ENCODE measurements at places on chromosomes 5 and 9.

DNA sequence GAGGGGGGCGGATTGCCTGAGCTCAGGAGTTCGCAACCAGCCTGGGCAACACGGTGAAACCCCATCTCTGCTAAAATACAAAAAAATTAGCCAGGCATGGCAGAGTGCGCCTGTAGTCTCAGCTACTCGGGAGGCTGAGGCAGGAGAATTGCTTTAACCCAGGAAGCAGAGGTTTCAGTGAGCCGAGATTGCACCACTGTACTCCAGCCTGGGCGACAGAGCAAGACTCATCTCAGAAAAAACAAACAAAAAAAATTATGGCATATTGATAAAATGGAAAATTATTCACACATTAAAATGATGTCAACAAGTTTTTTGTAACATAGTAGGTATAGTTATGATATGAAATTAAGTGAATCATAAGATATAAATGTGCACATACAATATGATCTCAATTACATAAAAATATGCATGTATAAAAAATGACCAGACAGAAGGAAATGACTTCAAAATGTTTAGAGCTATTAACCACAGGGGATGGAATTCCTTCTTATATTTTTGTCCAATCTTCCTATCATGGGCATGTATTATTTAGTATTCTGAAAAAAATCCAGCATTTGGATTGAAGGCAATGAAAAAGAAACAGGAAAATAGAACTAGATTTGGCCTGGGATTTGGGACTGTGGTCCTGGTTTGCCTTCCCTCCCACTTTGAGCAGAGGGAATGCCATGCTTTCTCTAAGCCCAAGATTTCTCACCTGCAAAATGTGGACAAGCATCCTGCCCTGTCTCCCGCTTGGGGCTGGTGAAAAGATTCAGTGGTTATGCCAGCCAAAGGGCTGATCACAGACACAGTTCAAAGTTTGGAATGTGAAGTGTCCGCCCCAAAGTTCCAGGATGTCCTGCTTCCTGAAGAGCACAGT, 19.5 kb downstream of the SPAAR start:
- no peak for DNase-seq

GRCh38 chr9:401223-401622, 186.6 kb downstream of the DOCK8 start:
- no peak for DNase-seq

GRCh38 chr9:121690316-121690715, 38.9 kb downstream of the DAB2IP start:
- no peak for DNase-seq

DNA sequence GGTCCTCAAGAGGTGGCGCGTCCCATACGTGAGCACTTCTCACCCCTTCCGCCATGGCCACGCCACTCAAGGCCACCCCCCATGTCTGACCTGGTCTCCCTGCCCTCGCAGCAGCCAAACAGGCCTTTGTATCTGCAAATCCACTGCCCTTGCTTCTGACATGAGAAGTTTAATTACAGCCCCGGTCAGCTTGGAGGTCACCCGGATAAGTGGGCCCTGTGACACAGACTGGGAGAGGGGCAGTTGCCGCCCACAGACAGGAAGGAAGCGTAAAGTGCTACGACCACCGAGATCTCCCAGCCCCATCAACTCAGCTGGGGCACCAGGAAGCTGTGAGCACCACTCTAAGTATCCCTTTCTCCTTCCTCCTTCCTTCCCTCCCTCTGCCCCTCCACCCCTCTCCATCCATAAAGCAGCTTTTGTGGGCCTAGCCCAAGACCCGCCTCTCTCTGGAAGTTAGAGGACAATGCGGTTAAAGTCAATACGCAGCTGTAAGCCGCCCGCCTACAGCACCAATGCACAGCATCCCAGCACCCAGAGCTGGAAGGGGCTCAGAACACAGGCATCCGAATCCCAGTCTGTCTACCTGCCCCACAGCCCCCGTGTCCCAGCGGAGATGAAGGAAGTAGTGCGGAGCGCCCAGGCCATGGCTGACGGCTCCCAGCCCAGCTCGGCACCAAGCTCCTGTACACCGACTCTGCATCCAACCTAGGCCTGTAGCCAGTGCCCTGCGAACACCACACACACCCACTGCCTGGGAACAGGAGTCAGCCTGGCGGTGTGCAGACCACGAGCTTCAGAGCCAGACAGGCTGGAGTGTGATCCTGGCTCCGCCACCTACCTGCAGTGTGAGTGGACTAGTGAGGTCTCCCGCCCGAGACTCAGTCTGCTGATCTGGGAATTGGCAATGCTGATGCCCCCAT, 44.8 kb upstream of the RNF130 start:
- DNase-seq = no peak

GRCh38 chr9:22622815-22623214, 176.2 kb downstream of the DMRTA1 start:
- no peak for DNase-seq

- DNase-seq = no peak
Measured at GRCh38 chr9:114460513-114461199, 44.6 kb downstream of the WHRN start.

DNA sequence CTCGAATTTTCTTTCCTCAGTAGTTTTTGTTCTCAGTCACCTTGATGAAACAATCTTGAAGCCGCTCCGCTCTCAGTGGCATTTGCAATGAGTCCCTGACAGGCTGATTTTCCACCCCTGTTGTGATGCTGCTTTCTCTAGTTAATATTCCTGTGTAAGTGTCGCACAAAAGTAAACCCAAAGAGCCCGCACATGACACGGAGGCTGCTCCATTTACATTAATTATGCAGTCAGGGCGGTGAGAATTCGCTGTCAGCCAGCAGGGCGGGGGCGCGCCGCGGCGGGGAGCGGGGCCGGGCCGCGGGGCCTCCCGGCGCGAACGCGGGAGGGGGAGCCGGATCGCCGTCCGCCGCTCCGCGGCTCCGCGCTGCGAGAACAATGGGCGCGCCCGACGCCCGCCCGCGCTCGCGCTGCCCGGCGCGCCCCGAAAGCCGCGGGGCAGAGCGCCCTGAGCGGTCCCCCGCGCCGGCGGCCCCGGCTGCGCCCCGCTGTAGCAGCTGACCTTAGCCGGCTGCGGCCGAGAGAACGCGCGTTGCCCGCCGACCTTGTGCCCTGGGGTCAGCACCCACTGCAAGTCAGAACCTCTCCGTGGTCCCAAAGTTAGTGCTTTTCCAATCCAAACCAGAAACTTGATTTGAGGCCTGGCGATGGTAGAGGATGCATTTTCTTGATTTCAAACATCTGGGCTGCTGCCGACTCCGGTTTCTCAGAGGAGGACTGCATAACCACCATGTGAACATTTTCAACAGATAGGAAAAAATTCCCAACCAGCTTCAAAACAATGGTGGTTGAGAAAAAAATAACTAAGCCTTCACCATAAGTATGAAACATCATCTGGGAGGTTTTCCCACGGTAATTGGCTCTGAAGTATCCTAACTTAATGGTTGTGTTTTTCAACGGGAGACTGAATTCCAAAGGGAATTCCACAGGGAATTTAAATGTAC, 142.6 kb downstream of the PBX3 start:
- DNase-seq = peak; percentile 30

DNA sequence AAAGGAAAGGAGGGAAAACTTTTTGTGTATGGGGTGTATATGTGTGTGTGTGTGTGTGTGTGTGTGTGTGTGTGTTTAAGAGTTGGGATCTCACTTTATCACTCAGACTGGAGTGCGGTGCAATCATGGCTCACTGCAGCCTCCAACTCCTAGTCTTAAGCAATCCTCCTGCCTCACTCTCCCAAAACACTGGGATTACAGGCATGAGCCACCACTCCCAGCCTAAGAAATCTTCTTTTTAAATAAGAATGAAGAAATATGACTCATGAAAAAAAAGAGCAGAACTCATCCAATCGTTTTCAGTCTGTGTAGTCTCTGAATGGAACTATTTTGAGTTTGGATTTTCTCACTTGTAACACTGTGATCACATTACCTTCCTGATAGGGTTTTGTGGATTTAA, 601.5 kb downstream of the ACTL7B start:
- DNase-seq = no peak

- no peak for DNase-seq
Measured at GRCh38 chr9:99762470-99762869, 59.2 kb upstream of the NR4A3 start.

- DNase-seq = no peak
Measured at GRCh38 chr5:9498541-9499497, 47.1 kb downstream of the SEMA5A start.

GRCh38 chr5:124546643-124547042, 199.8 kb downstream of the ZNF608 start:
- DNase-seq = no peak

GRCh38 chr5:89097103-89097502, 214.1 kb upstream of the MEF2C start:
- no peak for DNase-seq

DNA sequence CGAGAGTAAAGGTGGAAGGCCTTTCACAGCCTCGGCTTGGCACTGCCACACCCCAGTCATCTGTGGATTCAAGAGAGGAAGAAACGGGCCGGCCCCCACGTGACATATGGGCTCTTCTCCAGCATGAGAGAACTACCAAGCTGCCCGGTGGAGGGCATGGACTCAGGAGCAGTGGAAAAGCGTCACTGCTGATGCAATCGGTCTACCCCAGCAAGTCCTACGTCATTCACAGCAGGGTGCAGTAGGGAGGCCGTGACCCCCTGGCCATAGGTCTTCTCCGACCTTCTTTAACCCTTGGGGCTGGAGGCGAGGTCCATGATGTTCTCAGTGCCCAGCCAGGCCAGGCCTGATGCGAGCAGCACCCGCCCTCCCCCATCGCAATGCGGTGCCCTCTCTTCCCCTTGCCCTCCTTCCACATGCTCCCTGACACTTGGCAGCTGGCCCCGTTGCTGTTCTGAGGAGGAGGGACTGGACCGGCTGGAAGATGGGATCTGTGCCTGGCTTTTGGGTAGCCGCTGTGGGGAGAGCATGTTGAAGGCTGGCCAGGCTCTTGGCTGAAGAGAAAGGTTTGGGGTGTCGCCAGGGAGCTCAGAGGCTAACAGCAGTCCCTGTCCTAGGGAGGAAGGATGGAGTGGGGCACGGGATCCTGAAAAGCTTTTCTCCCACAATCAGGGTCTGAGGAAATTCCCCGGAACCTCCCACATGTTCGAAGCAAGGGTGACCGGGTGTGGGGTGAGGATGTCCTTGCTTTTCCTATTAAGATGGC, 89.8 kb downstream of the LIFR start:
- DNase-seq = no peak

GRCh38 chr9:69344459-69344858, 19.4 kb downstream of the ENTREP1 start:
- DNase-seq = no peak

GRCh38 chr5:6827526-6828219, 114.4 kb downstream of the TENT4A start:
- peak; percentile 17 for DNase-seq

DNA sequence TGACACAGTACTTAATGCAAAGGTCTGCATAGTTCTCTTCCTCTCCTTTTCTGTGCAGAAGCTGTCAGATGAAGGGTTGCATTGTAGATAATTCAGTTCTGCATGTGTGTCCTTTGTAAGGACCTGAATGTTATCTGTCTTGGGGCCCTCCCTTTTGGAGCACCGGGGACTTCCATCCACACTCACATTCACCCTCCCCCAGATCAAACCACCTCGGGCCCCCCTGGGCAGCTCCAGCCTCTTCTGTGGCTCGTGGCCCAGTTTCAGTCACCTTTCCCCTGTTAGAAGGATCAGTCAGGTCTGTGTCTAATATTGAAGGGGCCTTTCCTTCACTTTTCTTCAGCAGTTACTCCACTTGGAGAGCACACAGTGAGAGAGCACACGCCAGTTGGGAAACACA, 11.0 kb downstream of the DMRT1 start:
- DNase-seq = no peak

DNA sequence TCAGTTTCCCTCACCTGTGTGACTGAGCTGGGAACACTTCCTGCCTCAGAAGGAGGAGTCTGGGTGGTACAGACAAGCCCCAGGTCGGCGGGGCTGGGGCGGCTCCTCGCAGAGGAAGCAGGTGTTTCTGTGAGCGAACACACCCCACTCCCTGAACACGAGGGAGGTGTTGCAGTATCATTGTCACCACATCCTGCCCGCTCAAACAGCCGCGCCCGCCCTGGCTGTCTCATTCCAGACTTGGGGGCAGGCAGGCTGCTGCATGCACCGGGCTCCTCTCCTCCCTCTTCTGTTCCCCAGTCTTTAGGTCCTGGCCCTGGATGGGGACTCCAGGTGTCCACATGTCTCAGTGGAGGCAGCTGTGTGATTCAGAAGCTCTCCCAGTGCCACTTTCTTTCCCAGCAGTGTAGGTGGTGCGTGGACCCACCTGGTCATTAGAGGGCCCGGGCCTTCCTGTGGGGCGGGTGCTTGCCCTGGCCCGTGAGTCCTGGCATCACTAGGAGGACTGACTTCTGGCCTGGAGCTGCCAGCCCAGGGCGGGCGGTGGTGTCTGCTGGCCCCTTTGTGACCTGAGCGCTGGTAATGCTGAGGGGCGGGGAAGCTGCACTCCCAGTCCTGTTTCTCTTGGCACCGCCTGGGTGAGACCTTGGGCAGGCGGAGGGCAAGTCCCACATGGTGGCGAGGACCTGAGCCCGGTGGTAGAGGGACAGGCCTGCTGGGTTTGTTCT, 18.3 kb upstream of the PHYHD1 start:
- DNase-seq = peak; percentile 83

DNA sequence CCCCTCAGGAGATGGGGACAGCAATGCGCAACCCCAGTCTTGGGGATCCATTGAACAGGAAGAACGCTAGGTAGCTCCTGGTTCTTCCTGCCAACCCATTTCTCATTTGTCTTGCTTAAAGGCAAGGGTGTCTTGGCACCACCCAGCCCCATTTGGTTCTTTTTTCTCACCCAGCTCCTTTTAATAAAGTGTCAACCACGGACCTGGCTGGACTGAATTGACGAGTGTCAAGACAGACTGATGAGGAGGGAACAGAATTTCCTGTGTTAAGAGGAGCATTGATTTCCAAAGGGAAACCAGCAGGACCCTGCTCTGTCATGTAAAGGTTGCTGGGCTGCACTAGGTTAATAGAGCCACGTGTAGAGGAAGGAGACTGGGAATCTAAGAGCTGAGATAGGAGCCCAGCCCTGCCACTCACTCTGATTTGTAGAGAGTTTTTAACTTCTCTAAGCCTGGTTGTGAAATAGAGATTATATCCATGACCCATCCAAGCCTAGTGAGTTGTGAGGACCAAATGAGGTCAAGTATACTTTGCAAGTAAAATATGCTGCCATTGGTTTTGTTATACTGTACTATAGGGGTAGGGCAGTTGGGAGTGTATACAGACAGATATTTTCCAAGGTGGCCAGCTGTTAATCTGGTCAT, 33.7 kb downstream of the OSTF1 start:
- no peak for DNase-seq

DNA sequence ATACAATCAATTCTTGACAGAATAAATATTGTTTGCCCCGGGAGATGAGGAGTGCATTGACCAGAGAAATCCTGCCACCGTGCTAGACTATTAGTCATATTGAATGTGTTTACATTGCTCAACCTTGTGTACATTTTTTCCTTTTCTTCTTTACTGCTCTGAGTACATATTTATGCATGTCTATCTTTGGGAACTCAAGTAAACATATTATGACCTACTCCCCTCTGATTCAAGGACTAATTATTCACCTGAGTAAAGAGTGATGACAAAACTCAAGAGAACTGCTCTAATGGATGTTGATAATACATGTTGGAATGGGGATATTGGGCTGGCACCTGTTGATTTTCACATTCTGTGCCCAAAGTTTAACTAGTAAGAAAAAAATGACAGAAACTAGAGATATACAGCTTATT, 3.9 kb upstream of the SPINK1 start:
- no peak for DNase-seq

- DNase-seq = no peak
Measured at GRCh38 chr5:107670087-107670931, 428 bp downstream of the EFNA5 start.
